ENCODE measurements at places on chromosomes 7 and 10.
A peak's percentile ranks its signal among the peaks of the same experiment; 100 is the strongest.

DNA sequence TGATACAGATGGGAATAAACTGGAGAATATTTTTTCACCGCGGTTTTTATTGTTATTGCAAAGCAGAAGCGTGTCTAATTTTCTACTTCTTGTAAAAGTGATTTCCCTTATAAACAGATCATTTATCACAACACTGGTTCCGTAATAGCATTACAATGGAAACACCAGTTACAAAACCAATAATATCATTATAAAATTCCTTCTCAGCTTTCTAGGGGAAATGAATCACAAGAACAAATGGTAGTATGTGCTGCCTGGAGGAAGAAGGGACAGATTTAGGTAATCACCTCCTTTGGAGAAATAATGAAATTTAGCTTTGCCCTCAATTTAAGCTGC, 2.4 kb upstream of the CCDC6 start:
- no peak for DNase-seq

GRCh38 chr10:125000366-125001312, 58.7 kb downstream of the ZRANB1 start:
- DNase-seq = peak; percentile 31

- DNase-seq = no peak
These were observed 16.9 kb upstream of the OTUD1 start for GRCh38 chr10:23422003-23422411.

GRCh38 chr7:94367949-94368348, 26.7 kb upstream of the COL1A2 start:
- no peak for DNase-seq

- DNase-seq = no peak
These were observed 20.1 kb upstream of the CYP3A7 start for GRCh38 chr7:99755085-99755484.

DNA sequence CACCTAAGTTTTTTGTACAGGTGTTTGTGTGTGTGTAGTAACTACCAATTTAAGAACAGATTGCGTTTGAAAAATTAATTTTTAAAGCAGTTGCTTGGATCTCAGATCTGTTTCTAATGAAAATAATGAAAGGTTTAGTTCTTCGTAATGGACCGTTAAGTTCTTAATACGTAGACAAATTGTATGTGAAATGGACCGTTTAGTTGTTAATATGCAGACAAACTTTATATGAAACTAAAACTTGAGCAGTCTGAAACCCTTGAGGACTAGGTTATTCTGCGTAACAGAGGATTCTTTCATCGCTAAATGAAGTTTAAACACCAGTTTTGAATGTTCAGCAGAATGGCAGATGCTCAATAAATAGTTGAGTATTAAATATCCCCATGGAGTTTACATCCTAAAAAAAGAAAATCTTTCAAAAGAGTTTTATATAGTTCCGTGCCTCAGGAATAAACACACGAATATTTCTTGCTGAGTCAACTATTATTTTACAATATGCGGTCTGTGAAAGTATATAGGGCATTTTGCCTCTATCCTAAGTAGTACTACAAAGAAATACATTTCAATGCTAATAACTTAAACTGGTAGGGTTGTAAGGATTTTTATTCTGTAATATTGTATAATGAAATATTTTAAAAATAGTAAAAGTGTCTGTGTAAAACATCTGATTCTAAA, 1.2 kb downstream of the DBF4 start:
- DNase-seq = no peak

DNA sequence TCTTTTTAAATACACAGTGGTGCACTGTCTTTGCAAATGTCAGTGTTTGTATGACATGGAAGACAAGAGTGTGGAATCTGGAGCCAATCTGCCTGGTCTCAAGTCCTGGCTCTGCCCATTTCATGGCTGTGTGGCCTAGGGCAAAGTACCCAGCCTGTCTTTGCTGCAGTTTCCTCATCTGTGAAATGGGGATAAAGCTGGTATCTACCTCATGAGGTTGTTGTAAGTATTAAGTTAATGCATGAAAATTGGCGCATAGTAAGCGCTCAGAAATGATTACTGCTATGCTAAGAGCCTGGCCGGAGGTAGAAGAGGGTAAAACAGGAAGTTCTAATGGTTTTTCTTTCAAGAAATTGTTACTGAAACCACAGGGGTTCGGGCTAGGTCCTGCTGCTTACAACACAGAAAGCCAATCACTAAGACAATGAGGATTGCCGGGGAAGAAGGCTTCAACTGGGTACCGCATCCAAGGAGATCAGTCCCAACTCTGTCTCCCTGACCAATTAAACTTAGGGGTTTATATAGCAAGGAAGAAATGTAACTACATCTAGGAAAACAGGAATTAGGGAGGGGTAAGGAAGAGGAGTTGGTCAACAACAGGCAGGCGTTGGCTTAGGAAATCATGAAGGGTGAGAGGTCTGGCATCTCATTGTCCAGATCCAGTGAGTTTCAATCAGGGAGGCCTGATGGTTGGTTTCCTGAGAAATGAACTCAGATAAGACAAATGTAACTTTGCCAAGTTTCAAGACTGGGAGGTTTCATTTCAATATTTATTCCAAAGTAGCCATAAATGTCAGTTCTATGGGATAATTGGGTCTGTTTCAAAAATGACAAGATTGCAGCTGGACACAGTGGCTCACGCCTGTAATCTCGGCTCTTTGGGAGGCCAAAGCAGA, 57.0 kb downstream of the CHST3 start:
- DNase-seq = no peak

DNA sequence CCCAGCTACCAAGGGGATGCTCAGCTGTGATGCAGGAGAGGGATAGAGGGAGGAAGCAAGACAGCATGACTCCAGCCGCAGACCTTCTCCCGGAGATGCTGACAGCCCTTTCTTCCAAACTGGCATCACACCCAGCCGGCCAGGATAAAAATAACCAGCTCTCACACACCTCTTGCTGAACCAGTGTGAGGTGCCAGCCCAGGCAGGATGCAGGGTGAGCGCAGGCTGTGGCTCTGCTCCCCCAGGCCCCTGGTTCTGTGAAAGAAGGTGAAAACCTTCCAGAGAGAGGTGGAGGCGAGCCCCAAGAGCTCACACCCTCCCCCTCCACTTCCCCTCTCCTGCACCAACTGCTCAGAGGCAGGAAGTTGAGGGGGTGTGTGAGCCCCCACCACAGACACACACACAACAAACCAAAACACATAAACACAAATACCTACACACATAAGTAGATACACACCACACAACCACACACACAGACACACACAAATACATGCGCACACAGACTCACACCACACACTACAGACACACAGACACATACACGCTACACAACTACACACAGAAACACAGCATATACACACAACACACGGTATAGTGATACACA, 4.0 kb downstream of the GPR15LG start:
- DNase-seq = no peak

DNA sequence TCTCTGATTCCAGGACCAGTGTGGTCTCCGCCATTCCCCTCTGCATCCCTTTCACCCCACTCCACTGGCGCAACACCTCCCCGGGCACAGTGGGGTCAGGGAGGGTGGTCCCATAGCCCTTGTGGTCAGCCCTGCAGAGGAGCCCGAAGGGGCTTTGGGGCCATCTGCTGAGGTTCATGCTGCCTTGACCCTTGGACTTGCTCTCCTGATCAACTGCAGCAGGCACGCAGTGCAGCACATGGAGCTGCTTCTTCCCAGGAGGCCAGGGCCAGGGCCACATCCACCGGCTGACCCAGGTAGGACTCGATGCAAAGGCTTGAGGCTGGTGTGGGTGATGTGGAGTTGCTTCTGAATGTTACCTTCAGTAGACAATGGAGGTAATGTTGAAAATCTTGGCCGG, 35.1 kb downstream of the PDIA4 start:
- DNase-seq = no peak

DNA sequence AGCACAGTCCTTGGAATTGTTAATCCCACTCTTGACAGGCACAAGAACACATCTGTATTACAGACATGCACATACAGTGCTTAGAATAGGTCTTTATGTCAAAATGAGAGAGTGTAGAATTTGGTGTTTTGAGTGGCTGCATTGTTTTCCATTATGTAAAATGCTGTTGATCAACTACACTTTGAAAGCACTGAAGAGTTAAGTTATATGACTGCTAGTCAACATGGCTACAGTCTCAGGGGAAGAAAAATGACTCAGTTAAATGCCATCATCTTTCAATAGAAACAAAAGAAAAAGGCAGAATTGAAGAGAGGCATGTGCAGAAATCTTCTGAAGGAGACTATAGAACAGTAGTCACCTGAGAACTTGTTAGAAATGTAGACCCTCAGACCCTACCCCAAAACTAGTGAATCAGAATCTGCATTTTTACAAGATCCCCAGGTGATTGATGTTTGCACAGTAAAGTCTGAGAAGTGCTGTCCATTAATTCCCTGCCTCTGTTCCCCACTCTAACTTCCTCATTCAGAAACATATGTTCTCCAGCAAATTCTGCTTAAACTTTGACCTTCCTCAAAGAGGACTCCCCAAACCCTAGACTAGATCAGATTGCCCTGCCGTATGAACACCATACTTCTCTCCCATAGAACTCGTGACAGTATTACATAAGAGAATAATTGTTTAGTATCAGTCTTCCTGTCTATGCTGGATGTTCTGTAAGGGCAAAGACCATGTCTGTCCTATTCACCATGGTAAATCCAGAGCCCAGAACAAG, 16.0 kb downstream of the SND1 start:
- no peak for DNase-seq

GRCh38 chr10:95395947-95396449, 105.2 kb upstream of the PDLIM1 start:
- no peak for DNase-seq

GRCh38 chr7:152177681-152178404, 152.4 kb downstream of the GALNT11 start:
- no peak for DNase-seq

DNA sequence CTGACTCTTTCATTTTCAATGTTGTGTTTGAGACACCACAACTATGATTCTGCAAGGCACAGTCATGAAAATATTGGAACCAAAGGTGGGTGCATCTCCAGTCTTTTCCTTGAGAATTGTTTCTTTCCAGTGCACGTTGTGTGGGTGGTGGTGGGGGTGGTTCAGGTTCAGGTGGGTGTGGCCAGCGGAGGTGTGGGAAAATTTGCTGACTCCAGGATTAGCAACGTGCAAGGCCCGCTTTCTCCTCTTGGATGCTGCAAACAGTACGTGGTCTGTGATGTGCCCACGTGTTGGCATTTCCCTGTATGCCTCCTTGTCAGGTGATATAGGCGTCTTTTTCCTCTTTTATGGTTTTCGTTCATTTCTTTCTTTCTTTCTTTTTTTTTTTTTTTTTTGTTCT, 59.1 kb downstream of the CAMK1D start:
- DNase-seq = no peak

DNA sequence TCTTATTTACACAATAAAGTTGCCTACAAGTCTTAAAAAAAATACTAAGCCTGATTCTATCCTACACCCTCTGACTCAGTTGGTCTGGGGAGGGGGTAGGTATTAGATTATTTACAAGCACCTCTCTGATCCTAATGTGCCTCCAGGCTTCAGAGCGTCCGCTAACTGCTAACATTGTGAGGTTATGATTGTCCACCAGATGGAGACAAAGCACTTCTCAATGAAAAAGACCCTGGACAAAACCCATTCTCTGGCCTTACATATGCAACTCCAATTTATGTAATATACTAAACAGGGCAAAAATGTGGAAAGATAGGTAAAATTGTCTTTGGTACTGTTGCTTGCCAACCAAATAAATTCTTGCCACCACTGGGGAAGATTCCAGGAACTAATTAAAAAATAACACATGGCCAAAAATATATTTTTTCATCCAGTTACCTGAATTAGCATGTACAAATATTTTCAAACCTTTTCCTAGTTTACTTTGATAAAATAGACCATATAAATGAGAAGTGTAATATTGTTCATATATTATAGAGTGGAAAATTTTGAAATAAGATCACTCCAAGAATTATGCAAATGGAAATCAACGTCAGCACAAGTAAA, 92.4 kb downstream of the KIF20B start:
- DNase-seq = no peak

DNA sequence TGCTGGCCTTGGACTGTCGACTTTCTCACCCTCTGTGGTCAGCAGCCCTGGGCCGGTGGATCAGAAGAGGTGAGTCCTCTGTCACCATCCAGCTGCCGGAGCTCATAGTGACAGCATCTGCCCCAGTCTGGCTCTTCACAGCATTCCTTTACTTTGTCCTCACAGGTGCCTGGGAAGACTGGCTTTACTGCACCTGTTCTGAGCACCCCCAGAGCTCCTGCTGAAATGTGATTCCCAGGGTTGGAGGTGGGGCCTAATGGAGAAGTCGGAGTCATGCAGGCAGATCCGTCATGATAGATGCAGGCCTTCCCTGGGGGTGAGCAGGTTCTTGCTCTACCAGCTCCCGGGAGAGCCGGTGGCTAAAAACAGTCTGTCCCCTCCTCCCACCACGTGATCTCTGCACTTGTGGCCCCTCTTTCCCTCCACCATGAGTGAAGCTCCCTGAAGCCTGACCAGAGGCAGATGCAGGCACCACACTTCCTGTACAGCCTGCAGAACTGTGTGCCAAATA, 171.5 kb downstream of the ZMYND11 start:
- DNase-seq = no peak

GRCh38 chr10:93383562-93383981, 98.6 kb downstream of the MYOF start:
- no peak for DNase-seq

DNA sequence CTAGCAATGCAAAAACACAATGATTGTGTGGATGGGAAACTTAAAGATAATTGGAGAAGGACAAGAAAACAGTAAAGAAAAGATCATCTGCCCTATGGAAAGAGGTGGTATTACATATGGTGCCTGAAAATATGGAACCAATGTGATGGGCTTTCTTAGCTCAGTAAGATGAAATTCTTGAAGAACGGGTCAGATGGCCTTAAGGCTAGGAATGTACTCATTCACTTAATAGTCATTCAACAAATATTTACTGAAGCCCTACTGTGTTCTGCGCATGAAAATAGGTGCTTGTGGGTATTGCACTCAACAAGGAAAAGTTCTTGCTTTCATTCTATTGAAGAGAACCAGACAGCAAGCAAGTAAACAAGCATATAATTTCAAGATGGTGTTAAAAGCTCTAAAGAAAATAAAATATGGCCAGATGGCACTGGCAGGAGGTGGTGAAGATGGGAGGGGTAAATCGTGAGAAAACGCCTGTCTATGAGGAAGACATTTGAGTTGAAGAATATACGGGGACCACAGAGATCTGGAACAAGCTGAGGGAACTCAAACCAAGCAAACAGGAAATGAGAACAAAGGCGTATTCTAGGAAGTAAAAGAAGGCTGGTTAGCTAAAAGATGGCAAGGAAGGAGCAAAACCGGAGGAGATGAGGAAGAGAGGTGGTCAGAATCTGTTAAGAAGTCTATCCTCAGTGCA, 179.7 kb downstream of the ANK3 start:
- DNase-seq = no peak

- no peak for DNase-seq
These were observed 16.2 kb downstream of the KIFBP start for GRCh38 chr10:69004821-69005220.

GRCh38 chr7:97015756-97016380, 8.8 kb downstream of the DLX5 start:
- DNase-seq = no peak

DNA sequence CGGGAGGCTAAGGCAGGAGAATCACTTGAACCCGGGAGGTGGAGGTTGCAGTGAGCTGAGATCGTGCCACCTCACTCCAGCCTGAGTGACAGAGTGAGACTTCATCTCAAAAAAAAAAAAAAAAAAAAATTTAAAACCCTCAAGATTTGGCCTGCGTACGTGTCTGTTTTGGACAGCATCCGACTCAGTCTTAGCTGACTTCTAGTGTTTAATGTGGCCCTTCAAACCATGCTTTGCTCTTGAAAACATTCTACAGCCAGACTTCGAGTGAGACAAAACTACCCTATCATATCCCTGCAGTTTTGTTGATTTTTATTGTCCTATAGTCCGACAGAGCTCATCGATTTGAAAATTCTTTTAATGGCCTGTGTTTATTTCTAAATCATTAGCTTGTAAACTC, 227.1 kb upstream of the SH2B2 start:
- DNase-seq = no peak
